ENCODE measurements at places on chromosomes 3 and 15.

DNA sequence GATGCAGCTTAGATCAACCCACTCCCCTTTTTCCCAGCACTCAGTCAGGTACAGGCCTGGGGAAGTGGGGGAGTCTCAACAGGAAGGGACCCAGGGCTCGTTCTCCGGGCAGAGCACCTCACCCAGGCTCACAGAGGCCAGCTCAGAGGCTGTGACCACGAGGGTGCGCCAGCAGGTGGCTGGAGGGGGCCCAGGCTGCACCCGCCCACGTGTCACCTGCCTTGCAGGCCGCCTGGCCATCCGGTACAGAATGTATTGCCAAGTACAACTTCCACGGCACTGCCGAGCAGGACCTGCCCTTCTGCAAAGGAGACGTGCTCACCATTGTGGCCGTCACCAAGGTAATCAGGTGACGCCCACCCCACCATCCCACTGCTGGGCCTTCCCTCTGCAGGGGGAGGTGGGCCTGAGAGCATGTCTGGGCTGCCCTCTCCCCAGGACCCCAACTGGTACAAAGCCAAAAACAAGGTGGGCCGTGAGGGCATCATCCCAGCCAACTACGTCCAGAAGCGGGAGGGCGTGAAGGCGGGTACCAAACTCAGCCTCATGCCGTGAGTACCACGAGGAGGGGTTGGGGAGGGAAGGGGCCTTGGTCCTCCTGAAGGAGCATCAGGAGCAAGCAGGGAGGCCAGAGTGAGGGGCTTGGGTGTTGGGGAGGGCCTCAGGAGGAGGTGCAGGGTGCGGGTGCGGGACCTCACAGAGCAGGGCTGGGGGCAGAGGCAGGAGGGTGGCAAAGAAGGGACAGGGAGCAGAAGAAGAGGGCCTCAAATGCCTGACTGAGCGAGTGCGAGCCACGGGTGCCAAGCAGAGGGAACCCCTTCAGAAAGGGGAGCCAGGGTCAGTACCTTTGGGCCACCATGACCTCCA lies 14.0 kb upstream of the LMAN1L start:
- no peak for DNase-seq

- no peak for DNase-seq
Measured at GRCh38 chr3:39505866-39506742, 38.6 kb downstream of the MOBP start.

GRCh38 chr3:197368330-197368729 lies 69.9 kb upstream of the DLG1 start:
- no peak for DNase-seq

GRCh38 chr3:30356866-30357753 lies 249.3 kb upstream of the TGFBR2 start:
- DNase-seq, result no peak

DNA sequence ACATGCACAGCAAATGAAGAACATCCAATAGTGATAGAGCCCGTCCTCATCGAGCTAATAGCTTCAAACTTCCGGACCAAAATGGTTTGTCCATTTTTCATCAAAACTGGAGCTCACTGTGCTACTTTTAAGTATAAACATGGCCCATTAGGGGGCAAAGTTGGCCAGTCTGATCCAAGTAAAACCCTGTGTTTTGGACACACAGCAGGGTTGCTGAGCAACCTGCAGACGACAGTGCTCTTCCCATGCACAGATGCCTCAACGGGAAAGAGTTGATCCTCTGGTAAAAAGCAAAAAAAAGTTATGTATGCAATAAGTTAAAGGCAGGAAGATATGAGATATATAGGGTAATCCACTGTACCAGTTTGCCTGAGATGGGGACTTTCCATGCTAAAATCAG lies 244.0 kb upstream of the THBS1 start:
- no peak for DNase-seq

DNA sequence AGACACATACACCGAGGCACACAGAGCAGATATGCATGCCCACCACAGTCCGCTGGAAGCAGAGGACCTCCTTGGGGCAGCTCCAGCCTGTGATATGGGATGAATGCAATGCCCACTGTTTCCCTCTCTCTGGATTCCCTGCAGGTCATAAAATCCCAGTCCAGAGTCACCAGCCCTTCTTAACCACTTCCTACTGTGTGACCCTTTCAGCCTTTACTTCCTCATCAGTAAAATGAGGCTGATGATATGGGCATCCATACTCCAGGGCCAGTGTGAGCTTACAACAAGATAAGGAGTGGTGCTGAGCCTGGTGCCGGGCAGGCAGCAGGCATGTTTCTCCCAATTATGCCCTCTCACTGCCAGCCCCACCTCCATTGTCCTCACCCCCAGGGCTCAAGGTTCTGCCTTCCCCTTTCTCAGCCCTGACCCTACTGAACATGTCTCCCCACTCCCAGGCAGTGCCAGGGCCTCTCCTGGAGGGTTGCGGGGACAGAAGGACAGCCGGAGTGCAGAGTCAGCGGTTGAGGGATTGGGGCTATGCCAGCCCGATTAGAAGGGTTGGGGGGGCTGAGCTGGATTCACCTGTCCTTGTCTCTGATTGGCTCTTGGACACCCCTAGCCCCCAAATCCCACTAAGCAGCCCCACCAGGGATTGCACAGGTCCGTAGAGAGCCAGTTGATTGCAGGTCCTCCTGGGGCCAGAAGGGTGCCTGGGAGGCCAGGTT lies at the start of gene GNAT1:
GNAT1 (plus strand) TSS at position 675 of the 725 bp plus-strand sequence. CDS start 116 bp downstream, outside the sequence.
- no peak for DNase-seq

- no peak for DNase-seq
Measured at GRCh38 chr3:117681619-117682018, 972.0 kb downstream of the TUSC7 start.

GRCh38 chr15:64256051-64256450 lies 93.2 kb upstream of the PPIB start:
- DNase-seq, result no peak

DNA sequence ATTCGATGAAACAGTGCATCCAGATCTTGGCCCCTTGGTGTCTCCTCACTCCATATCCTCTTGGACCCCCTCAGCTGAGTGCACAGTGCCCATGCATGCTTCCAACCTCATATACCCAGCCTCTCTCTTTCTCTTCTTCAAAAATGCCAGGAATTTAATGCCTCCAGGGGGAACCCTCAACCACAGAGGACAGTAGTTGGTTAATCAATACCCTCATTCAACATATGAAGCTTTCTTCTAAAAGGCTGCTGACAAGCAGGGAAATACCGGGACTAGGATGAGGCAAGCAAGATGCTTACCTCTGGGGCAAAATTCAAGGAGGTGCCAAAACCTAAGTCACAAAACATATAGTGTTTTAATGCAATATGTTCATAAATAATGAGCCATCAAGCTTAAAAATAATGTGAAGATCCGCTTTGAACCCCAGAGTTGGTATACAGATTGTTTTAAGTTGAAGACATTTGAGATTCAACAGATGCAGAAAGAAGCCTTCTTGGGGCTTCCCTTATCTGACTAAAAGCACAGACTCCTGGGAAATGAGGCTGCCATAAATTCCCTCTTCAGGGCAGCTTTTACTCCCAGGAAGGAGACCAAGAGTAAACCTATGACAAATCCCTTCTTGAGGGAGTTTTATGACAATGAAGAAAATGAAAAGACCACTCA lies 48.2 kb upstream of the FHIT start:
- DNase-seq, result no peak

GRCh38 chr3:48516571-48516970 lies 12.6 kb upstream of the SHISA5 start:
- DNase-seq, result no peak

DNA sequence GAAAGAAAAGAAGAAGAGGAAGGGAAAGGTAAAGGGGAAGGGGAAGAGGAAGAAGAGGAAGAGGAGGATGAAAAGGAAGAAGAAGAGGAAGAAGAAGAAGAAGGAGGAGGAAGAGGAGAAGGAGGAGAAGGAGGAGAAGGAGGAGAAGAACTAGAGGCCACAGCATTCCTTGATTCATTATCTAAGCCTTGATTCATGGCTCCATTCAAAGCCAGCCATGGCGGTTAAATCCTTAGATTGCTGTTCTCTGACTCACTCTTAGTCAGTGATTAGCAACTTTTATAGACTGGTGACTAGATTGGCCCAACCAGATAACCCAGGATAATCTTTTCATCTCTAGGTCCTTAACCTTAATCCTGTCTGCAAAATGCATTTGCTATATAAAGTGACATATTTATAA lies 47.6 kb downstream of the OSTN start:
- no peak for DNase-seq

DNA sequence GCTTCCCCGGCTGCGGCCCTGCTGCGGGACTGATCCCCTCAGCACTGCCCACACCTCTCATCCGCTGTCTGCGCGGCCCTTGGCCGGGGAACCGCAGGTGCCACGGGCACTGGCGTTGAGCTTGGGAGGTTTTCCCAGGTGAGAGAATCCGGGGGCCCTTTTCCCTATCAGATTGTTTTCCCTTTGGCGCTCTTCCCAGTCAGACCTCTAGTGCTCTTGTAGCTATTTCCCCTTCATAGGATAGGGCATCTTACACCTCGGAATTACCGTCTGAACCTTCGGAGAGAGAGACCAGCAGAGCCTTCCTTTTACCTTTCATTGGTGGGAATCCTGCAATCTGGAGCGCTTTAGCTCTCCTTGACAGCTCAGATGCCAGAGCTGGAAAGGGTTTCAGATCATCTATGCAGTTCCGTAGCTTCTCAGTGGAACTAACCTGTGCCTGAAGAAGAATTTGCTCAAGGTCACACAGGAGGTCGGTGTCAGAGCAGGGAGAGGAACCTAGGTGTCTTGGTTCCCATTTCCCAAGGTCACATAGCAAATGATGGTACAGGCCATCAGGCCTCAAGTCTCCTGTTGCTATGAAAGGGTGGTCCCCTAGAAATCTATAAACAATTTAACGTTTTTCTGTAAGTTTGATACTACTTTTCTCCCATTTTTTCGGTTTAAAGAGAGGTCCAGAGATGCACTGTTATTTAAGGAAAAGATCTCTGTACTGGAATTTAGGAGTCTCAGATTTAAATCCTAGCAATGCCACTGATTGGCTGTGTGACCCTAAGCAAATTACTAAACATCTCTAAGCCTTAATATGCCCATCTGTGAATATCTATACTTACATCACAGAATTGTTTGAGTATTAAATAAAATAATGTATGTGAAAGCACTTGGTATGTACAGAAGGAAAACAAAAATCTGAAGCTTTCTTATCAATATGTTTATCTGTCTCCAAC lies 916 bp downstream of the IDH3A start:
- no peak for DNase-seq

DNA sequence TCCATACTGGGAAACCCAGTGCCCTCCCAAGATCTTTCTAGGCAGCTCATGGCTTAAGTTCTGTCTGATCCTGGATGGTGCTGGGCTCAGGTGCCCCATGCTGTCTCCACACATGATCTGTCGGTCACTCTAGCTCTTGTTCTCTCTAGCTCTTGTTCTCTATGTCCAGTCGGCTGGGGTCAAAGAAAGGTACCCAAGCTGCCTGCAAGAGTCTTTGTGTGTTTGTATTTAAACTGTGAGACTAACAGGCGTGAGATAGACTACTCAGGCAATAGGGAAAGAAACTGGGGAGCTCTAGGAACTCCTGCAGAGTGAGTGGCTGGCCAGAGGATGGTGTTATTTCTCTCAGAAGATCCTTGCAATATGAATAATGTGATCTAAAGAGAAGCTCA lies 40.2 kb downstream of the GPR156 start:
- no peak for DNase-seq

- no peak for DNase-seq
Measured at GRCh38 chr3:55893045-55893664, 406.0 kb upstream of the WNT5A start.

DNA sequence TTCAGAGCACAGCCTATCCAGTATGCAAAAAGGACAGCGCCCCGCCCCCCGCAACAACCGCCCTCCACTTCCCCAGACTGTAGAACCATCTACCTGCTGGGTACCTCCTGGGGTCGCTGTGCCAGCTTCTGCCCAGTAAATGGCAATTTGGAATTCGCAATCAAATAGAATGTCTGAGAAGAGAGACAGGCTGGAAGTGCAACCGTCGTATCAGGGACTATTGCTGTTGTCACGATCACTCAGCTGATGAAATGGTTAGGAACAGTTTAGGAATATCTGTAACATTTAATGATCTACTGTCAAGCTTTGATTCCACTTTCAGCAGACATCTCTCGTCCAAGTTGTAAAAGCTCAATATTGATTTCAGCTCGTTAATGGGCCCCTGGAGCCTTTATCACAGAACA lies 13.3 kb upstream of the PARL start:
- DNase-seq, result no peak

- no peak for DNase-seq
Measured at GRCh38 chr3:19573644-19574043, 360.4 kb downstream of the EFHB start.

DNA sequence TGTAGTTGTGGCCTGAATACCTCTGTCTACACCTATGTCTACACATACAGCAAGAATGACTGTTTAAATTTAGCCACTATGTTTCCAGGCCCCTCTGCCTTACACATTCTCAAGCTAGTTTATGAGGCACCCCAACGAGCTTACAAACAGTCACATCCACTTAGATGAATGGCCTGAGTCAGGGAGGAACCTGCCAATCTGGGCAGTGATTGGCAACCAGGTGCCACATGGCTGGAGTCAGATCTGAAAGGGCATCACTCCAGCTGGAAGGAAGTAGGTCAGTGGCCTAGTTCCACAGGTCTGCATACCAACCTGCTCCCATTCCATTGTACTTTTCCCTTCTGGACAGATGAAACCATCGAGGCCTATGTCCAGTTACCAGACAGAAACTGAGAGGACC lies 136.3 kb downstream of the FOXP1 start:
- no peak for DNase-seq

DNA sequence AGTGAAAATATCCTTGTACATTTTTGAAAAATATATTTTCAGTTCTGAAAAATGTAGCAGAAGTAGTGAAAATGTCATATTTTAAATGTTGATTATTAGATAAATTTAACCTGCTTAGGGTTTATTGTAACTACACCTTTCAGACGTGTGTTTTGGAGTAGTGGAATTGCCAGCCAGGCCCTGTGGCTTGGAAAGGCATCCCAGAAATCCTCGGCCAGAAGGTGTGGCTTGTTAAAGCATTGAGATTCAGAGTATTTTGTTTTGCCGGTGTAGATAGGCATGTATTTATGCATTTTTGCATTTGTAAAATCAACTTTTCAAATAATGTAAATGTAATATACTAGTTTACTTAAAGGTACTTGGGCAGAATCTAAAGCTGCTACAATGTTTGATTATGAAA lies 7.0 kb downstream of the EBLN2 start:
- DNase-seq, result no peak

- DNase-seq, result no peak
Measured at GRCh38 chr3:55426486-55426885, 60.6 kb downstream of the WNT5A start.

- DNase-seq, result no peak
Measured at GRCh38 chr3:51279448-51279847, 105.6 kb upstream of the MANF start.

DNA sequence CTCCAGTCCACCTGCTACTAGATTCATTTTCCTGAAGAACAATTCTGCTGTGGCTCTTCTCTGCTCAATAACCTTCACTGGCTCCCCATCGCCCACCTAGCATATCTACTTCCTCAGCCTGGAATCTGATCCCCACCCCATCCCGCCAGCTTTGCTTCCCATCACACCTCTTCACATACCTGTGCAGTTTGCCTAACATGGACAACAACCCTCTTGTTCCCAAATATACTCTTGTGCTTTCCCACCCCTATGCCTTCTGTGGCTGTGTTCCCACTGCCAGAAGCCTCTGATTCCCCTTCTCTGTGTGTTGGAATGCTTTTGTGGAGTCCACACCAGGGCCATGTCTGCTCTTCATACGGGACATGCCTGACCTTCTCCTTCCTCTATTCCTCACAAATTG lies 29.5 kb downstream of the CMTM7 start:
- no peak for DNase-seq

All from effector memory CD4-positive, alpha-beta T cell (primary cell).